ENCODE measurements at places on chromosomes 16 and 17. TPM values are rescaled to one million over a fixed set of nuclear protein-coding genes. Genes with fewer than 3 reads are reported as not detected.

LRRC36 gene
- total RNA-seq, result not detected

RNF112 gene
- 0.52 TPM for total RNA-seq

RGS11 gene
- total RNA-seq, result 4.7 TPM

AOC3 gene
- total RNA-seq, result 1.5 TPM

PYY gene
- not detected for total RNA-seq

PTX4 gene
- not detected for total RNA-seq

KIF2B gene
- not detected for total RNA-seq

FAM222B gene
- total RNA-seq, result 21.7 TPM

DRC3 gene
- total RNA-seq, result 2.7 TPM

HIGD1B gene
- not detected for total RNA-seq

GSPT1 gene
- 196 TPM for total RNA-seq

HS3ST6 gene
- total RNA-seq, result 3.1 TPM

IL32 gene
- total RNA-seq, result 22.5 TPM

KRT33B gene
- total RNA-seq, result 0.28 TPM

KCNJ12 gene
- total RNA-seq, result 1.1 TPM

GAS2L2 gene
- 0.11 TPM for total RNA-seq

PIK3R5 gene
- total RNA-seq, result not detected

TAT gene
- total RNA-seq, result not detected

IRX3 gene
- total RNA-seq, result 5.2 TPM

NPIPA7 gene
- total RNA-seq, result 12.8 TPM

EZH1 gene
- total RNA-seq, result 11.1 TPM

SKAP1 gene
- total RNA-seq, result 0.08 TPM

PLEKHM1 gene
- total RNA-seq, result 30.6 TPM

ADAM11 gene
- 2.7 TPM for total RNA-seq

UBN1 gene
- 30.3 TPM for total RNA-seq

CACNG5 gene
- total RNA-seq, result 0.21 TPM

TOM1L1 gene
- 39.2 TPM for total RNA-seq

LAT gene
- 6.1 TPM for total RNA-seq

TM4SF5 gene
- 0.64 TPM for total RNA-seq

PRKCB gene
- 0.24 TPM for total RNA-seq

HSD17B2 gene
- total RNA-seq, result not detected

CDH16 gene
- 0.26 TPM for total RNA-seq

SCIMP gene
- not detected for total RNA-seq

CPHXL2 gene
- not detected for total RNA-seq

CDH8 gene
- 0.47 TPM for total RNA-seq

ORMDL3 gene
- 36.2 TPM for total RNA-seq

PRAC2 gene
- total RNA-seq, result not detected

REXO5 gene
- total RNA-seq, result 3.9 TPM

CLEC3A gene
- total RNA-seq, result not detected

PNMT gene
- not detected for total RNA-seq

CDH13 gene
- 0.01 TPM for total RNA-seq

MYH8 gene
- total RNA-seq, result not detected

PLA2G10 gene
- not detected for total RNA-seq

CMTM2 gene
- total RNA-seq, result not detected

TP53TG3B gene
- total RNA-seq, result not detected

TMEM204 gene
- not detected for total RNA-seq

TBC1D3D gene
- total RNA-seq, result not detected

NDRG4 gene
- total RNA-seq, result 25.9 TPM

CCL16 gene
- not detected for total RNA-seq

IGFBP4 gene
- 2,033 TPM for total RNA-seq

MEAK7 gene
- 64.1 TPM for total RNA-seq

NRN1L gene
- total RNA-seq, result 0.29 TPM

SP6 gene
- 2.8 TPM for total RNA-seq

MILR1 gene
- 1.9 TPM for total RNA-seq

NPIPB2 gene
- total RNA-seq, result 2.9 TPM

ARHGAP44 gene
- 3.6 TPM for total RNA-seq

GSG1L gene
- total RNA-seq, result not detected

Measured in A549 treated with DMSO at 1 μM for 4 hours (cell line).